ENCODE measurements at places on chromosomes 2 and 18.
A peak's percentile ranks its signal among the peaks of the same experiment; 100 is the strongest.

- DNase-seq = no peak
Measured at GRCh38 chr18:13175754-13176210, 42.8 kb upstream of the LDLRAD4 start.

- no peak for DNase-seq
Measured at GRCh38 chr2:10413503-10413902, 34.6 kb downstream of the ODC1 start.

GRCh38 chr18:13564579-13564978 lies 161.8 kb downstream of the FAM210A start:
- DNase-seq = no peak

- no peak for DNase-seq
Measured at GRCh38 chr2:103594823-103595222, 833.0 kb downstream of the TMEM182 start.

DNA sequence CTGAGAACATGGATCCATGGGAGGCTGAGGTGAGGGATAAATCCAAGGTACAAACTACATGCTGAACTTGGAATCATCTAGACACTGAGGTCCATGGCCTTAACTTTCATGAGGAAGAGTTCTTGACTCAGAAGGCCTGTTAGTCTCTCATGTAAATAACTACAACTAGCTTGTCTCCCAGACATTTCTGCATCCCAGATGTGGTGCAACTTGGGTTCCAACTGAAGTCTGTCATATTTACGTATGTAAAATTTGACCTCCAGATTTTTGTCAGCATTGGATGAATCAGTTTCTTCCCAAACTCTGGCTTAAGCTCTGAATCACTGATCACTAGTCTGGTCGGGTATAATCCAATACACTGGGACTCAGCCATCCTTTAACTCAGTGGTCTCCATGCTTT lies 306.9 kb downstream of the PDE11A start:
- peak; percentile 23 for DNase-seq

GRCh38 chr2:205787761-205788160 lies 105.5 kb downstream of the NRP2 start:
- DNase-seq = no peak

DNA sequence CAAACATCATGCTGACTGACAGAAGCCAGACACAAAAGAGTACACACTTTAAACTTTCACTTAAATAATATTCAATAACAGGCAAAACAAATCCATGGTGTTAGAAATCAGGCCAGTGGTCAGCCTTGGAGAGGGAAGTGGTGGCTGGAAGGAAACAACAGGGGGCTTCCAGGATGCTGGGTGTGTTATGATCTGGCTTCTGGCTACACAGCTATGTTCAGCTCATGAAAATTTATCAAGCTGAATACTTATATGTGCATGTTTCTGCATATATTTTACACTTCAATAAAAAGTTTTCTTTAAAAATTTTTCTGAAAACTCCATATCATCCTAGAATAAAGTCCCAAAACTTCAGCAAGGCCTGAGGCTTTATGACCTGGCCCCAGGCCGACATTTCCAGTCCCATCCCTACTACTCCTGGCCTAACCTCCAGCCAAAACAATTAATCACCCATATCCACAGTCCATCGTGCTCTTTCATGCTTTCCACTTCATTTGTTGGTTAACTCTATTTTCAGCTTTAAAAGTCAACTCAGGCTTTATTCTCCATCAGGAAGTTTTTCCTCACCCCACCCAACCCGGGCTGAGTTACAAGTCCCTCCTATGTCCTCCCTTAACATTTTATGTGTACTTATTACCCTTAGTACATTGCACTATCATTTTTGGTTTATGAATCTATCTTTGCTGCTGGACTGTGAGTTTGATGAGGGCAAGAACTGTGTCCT lies 27.9 kb upstream of the SPTBN1 start:
- DNase-seq = no peak

GRCh38 chr18:33446604-33447003 lies 6.1 kb upstream of the CCDC178 start:
- DNase-seq = no peak

GRCh38 chr2:54103454-54104314 lies 11.7 kb upstream of the ACYP2 start:
- peak; percentile 74 for DNase-seq

- no peak for DNase-seq
Measured at GRCh38 chr18:48740851-48741485, 202.1 kb downstream of the CTIF start.

GRCh38 chr2:165173215-165173614 lies 30.6 kb downstream of the SCN3A start:
- peak; percentile 7 for DNase-seq

GRCh38 chr18:78738076-78738690 lies 241.4 kb upstream of the SALL3 start:
- no peak for DNase-seq

GRCh38 chr2:72096181-72096580 lies 51.5 kb downstream of the CYP26B1 start:
- DNase-seq = no peak

GRCh38 chr18:35116784-35117318 lies 75.6 kb downstream of the MAPRE2 start:
- DNase-seq = no peak

DNA sequence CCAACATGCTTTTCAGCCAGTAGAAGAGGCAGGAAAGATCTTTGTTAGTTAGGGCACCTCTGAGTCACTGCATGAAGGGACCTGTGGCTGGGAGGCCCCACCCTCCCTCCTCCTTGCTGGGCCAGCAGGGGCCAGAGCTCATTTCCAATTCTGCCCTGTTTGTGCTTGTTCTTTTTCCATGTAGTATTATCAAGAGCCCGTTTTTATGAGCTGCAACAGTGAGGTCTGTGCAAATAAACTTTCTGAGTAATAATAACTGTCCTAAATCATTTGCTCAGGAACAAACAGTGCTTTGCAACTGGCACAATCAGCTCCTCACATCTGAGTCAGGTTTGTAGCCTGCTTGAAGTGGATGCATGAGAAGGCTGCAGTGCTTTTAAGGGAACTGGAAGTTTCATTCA lies 128.0 kb downstream of the ARL4C start:
- peak; percentile 85 for DNase-seq

- peak; percentile 99 for DNase-seq
Measured at GRCh38 chr2:215619022-215619958, 183.4 kb upstream of the FN1 start.

DNA sequence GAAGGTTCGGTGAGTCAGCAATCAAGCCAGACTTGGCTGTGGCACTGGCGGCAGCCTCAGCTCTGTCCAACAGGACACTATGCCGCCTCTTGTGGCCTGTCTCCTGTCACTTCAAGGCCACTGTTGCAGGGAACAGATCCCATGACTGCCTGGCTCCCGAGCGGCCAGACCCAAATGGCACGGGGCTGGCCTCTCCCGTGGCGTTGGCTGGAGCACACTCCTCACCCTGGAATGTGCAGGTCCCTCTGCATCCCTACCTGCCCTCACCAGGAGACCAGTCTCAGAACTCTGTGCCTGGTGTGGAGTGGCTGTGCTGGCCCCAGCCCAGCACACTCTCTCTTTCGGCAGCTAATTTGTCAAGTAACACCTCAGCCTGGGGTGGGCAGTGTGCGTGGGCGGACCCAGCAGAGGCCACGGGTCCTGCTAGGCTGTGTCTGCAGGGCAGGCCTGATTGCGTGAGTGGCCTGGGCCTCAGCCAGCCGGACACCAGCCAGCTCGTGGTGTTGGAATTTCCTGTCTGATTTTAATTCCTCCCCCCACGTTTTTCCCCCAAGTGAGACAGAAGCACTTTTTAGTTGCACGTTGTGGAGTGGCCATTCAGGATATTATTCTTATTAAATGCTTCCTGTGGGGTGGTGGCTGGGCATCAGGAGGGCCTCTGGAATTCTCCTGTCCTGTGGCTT lies 179.3 kb downstream of the GLI2 start:
- peak; percentile 79 for DNase-seq

GRCh38 chr2:144194326-144195071 lies 325.4 kb downstream of the ZEB2 start:
- DNase-seq = no peak

DNA sequence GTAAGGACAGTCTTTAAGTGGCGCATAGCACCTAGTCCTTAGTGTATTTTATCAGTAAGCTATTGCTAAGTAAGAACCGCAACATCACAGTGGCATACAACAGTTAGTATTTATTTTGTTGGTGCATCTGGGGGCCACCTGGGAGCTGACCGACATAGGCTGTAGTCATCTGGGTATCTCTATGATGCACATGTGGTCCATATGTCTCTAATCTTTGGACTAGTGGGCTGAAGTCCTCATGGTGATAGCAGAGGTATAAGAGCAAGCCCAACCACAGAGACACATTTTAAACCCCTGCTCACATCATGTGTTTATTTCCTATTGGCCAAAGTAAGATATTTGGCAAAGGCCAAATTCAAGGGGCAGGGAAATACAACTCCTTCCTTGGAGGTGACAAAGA lies 2.9 kb downstream of the CAMKMT start:
- DNase-seq = no peak

DNA sequence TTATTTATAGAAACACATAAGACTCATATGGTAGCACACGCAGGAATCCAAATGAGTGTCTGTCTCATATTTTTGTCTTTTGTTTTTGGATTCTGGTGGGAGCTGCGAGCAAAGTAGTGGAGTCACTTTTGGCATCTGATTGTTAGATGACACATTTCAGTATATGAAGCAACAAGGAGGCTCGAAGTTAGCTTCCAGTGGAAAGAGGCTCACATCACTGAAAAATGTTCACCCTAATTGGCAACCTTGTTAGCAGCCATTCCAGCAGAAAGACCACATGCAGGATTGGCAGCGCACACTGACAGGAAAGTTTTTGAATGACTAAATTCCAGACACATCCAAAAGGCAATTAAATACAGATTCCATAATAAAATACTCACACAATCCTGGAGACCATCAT lies 87.4 kb downstream of the MYT1L start:
- no peak for DNase-seq
